A549 treated with DMSO at 1 μM for 4 hours (cell line): ENCODE measurements at places on chromosomes 16 and 17. TPM values are rescaled to one million over a fixed set of nuclear protein-coding genes. Genes with fewer than 3 reads are reported as not detected.

INO80E gene
- 99.8 to 115 TPM (median 105 TPM) in 5 replicates for total RNA-seq

ABCA8 gene
- total RNA-seq, result 0.18 to 0.42 TPM (median 0.21 TPM) in 5 replicates

MFSD11 gene
- total RNA-seq, result 21.3 to 24.2 TPM (median 21.8 TPM) in 5 replicates

TLCD2 gene
- total RNA-seq, result 1.1 to 1.8 TPM (median 1.4 TPM) in 5 replicates

SHBG gene
- total RNA-seq, result 0.38 to 0.70 TPM (median 0.50 TPM) in 5 replicates

UBB gene
- 2,301 to 2,456 TPM (median 2,388 TPM) in 5 replicates for total RNA-seq

EVI2B gene
- total RNA-seq, result 0.05 to 0.11 TPM (median 0.10 TPM) in 5 replicates

ZNF174 gene
- 13.0 to 15.2 TPM (median 14.7 TPM) in 5 replicates for total RNA-seq

RRN3 gene
- 41.5 to 49.3 TPM (median 42.7 TPM) in 5 replicates for total RNA-seq

FOXN1 gene
- 0.02 to 0.05 TPM (median 0.03 TPM) in 3 of 5 replicates, not detected in the others for total RNA-seq

TMEM95 gene
- not detected in 5 replicates for total RNA-seq

SDR42E2 gene
- not detected in 5 replicates for total RNA-seq

SBK1 gene
- 0.13 to 0.36 TPM (median 0.32 TPM) in 5 replicates for total RNA-seq

TMEM106A gene
- 1.0 to 1.6 TPM (median 1.4 TPM) in 5 replicates for total RNA-seq

CFAP52 gene
- 0.06 TPM in 1 of 5 replicates, not detected in the others for total RNA-seq

SLC47A2 gene
- 0.06 to 0.15 TPM (median 0.10 TPM) in 4 of 5 replicates, not detected in the other for total RNA-seq
